ENCODE measurements at places on chromosomes 6 and 20.

DNA sequence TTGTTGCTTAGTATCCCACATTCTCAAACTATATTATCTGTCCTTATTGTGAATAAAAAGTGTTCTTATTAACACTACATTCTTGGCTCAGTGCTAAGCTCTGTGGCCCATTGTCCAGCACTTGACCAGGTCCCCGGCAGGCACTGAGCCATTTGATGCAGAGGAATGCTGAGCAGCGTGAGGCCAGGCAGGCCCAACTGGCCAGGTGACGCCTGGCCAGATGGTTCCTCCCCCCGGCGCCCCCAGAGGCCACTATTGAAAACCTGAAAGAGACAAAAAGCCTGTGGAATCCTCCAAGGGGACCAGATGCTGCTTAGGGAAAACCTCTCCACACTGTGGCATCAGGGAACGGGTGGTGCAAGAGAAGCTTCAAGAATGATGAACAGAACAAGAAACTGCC lies 597.5 kb upstream of the JAG1 start:
- DNase-seq = no peak

GRCh38 chr6:2063547-2063946 lies 181.9 kb downstream of the GMDS start:
- DNase-seq = no peak

DNA sequence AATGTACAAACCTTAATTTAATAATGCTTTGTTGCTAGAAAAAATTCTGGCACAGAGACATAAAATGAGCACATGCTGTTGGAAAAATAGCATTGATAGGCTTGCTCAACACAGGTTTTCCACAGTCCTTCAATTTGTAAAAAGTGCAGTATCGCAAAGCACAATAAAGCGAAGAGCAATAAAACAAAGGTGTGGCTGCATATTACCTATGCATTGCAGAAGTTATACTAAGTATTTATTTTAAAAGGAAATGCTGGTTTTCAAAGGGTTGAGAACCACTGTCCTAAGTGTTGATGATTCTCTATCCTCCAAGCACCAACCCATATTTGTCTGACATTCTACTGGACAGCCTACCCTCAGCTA lies 54.1 kb upstream of the CAP2 start:
- DNase-seq = no peak

- DNase-seq = peak; percentile 52
Measured at GRCh38 chr6:43723737-43724295, 36.2 kb upstream of the MRPS18A start.

DNA sequence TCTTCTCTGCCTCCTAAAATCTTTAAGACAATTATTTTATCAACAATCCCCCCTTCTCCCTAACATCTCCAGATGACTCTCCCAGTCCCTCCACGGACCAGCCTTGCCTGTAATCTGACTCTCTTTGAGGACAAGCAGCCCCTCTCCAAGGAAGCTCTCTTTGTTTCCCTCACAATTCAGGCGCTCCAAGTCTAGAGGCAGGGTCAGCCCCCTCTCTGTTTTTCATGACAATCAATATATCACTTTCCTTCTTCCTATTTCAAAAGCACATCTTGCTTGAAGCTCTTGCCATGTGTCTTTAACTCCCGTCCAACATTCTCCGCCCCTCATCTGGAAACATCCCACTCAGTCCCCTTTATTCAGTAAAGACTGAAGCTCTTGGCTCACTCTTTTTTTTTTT lies 393.4 kb upstream of the SULF2 start:
- DNase-seq = no peak

DNA sequence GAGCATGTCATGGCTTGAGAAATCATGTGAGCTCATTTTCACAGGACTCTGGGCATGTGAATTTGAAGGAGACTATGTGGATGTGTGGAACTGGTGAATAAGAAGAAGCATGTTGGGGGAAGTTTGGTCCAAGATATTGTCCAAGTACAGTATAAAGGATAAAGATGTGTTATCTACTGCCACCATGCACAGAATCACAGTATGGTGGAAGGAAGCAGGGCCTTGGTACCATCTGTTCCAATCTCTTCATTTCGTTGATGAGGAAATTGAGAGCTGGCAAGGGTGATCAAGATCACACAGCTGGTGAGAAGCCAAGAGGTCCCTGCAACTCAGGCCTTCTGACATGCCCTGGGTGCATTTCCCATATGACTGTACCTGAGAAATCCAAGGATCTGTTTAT lies 31.5 kb upstream of the RIPOR2 start:
- DNase-seq = no peak

Data from activated T-helper 9 cell treated with anti-CD3 and anti-CD28 coated beads, Interleukin-2, amount 50 U/mL, for 16 hours (primary cell).